Activated naive CD8-positive, alpha-beta T cell treated with anti-CD3 and anti-CD28 coated beads for 36 hours (primary cell): ENCODE measurements at places on chromosomes 13 and 19. TPM values are rescaled to one million over a fixed set of nuclear protein-coding genes. Genes with fewer than 3 reads are reported as not detected.
A peak's percentile ranks its signal among the peaks of the same experiment; 100 is the strongest.

DNA sequence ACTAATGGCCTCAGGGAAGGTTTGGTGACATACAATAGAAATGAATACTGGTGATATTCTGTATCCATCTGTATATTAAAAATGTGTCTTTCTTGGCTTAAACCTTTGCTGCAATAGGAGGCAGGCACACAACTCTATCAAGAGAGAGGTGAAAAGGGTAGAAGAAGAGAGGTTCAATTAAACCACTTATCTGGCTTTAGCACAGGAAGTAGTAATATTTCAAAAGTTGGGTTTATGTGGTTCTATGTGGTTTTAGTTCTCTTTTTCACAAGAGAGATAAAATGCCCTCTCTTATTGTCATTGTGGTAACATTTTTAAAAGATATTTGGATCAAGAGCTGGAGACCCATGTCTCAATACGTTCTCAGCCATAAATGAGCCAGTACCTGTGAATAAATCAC is 146.2 kb upstream of the FNDC3A start:
- DNase-seq = no peak

- DNase-seq = peak; percentile 24
Measured at GRCh38 chr13:24670961-24671381, 9.2 kb upstream of the ATP12A start.

DNA sequence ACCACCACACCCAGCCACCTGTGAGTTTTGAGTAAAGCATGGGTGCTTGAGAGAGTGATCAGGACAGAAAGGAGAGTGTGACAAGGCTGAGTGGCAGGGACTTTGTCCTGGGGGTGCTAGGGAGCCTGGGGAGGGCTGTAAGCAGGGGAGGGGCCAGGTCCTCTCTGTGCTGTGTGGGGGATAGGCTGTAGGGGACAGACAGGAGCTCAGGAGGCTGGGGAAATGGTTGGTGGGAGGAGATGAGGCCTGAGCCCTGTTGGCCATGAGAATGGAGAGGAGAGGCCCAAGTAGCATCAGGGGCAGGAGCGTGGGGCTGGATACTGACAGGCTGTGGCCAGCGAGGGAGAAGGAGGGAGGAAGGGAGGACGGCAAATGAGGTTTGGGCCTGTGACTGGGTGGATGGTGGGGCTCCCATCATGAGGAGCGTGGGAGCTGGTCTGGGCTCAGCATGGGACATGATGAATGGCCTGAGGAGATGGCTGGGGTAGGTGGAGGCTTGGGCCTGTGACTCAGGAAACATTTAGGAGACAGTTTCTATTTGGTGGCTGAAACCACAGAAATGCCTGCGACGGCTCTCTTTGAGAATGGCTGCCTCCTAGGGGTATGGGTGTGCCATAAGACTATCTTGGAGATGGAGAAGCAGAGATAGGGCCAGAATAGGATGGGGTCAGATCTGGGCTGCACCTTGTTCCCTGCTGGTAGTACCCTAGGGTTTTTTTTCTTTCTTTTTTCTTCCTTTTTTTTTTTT is 25.0 kb downstream of the GRIN2D start:
- DNase-seq = no peak

DNA sequence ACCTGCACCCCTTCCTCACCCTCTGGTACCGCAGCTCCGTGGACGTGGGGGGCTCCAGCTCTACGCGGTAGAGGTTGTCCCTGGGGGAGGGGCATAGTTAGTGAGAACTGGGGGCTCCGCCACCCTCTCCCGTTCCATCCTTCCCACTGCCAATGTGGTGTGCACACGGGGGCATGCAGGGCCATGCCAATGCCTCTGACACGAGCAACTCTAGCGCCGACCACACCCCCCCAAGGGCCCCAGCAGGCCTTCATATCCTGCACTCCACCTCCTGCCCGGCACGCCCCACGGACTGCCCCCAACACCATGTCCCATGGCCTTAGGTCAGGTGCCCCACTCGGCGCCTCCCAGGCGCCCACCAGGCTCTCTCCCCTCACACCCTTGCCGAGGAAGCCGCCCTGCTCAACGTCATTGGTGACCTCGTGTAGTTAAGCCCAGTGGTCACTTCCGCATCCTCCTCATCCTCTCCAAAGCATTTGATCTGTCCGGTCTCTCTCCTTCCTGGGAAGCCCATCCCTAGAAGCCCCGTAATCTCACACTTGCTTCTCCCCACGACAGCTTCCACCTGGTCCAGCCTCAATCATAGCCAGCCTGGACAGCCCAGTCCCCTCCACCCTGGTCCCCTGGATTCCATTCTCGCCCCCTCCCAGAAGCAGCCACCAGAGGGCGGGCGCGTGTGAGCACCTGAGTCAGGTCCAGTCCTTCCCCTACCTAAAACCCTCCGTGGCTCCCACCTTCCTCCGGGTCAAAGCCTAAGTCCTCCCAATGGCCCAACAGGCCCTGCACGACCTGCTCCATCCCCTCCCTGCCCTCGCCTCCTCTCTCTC is 2.1 kb downstream of the SEMA6B start:
- DNase-seq = no peak

- peak; percentile 79 for DNase-seq
Measured at GRCh38 chr19:50414864-50415660, 3.7 kb upstream of the SPIB start.

- peak; percentile 55 for DNase-seq
Measured at GRCh38 chr19:8487137-8487851, 15.1 kb downstream of the PRAM1 start.

DNA sequence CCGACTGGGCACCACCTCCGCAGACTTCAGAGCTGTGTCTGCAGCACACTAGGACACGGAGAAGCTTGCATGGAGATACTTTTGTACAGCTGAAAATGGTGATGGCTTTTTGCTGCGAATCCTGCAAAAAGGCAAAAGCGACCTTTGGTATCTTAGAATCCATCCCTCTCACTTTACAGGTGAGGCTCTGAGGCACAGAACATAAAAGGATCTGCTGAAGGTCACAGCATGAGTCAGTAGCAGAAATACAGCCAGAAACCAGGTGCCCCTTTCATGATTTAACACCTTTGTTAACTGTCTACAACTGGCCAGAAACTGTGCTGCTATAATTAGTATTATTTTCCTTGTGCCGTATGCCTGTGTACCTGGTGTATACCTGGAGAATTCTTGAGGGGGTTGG is 48.3 kb downstream of the EFNB2 start:
- DNase-seq = no peak

DNA sequence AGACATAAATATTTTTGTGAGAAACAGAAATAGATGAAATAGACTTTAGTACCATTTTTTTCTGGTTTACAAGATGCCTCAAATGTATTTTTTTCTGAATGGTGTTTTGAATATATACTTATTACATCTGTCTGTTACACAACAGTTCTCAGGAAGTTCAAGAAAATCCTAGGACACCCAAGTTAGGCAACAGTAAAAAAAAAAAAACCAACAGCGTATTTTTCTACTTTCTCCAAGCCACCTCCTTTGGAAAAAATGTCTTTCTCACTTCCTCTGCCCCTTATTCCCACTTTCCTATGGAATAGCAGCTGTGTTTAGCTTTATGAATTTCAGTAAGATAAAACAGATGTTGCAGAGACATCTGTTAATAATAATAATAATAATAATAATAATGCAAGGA is 489.6 kb upstream of the KLF12 start:
- no peak for DNase-seq

- no peak for DNase-seq
Measured at GRCh38 chr13:67829641-67830040, 599.5 kb upstream of the PCDH9 start.

- no peak for DNase-seq
Measured at GRCh38 chr13:46908501-46908900, 11.6 kb upstream of the HTR2A start.

DNA sequence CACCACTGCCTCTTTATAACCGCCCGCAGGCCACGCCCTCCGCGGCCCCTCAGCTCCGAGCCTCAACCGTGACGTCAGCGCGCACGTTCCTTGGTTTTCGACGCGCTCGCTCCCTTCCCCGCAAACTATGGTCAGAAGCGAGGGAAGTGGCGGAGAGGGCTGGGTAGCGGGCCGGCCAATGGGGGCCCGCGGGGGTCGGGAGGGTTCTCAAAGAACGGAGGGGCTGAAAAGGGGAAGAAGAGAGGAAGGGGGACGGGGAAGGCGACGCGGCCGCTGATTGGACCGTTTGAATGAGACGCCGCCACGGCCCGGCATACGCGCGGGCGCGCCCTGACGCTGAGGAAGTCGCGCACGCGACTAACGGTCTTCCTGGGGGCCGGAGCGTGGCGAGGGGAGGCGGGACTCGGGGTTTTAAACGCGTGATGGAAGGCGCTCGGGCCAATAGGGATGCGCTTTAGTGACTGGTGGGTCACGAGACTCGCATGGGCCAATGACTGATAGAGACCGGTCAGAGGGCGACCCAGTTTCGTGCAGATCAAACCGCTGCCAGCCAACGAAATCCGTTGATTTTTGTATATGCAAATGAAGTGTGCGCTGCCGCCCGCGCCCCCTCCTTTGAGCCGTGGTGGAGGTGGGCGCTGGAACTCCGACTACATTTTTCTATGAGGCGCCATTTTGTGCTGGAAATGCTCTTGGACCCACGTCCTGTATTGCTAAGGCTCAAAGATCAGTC is 378 bp upstream of the UBE2S start:
- DNase-seq = peak; percentile 97

DNA sequence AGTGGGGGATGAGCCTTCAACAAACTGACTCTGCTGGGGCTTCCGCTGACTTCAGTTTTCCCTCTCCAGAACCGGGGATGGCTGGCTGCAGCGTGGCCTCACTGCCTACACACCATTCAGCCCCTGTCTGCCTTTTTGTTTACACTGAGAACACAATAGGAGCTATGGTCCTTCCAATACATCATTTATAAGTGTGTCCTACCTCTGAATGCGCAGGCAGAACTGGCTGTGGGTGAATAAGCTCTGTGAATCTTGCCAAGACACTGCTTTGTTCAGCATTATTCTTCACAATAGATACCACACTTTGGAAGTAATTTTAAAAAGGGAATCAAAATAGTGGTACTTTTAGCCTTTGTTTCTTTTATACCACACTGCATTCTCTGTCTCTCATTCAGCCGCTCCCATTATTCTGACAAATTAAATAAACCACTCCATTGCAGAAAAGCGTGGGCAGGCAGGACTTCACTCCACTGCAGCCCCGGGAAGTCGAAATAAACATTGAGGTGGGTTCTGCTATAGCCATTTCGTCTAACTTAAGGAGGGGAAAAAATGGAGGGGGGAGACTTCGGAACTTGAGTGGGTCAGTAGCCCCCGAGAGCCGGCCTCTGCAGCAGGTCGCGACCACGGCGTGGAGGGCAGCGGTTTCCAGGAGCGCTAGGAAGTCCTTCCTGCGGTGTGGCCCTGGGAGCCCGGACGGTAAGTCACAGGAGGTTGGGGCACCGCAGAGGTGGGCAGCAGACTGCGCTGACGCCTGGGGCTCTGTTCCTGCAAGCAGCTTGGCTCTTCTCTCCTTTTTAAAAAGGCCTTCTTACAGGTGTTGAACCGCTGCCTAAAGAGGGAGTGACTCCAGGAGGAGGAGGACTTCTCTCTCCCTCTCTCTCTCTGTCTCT is 94.8 kb upstream of the SOX1 start:
- DNase-seq = no peak

Gene SCGB2B2
- total RNA-seq = 0.27 TPM

Gene ZNF254
- 9.9 TPM for total RNA-seq

Gene CEACAM7
- total RNA-seq = not detected

Gene ZNF134
- total RNA-seq = 18.8 TPM

Gene HS6ST3
- not detected for total RNA-seq
